Fibroblast of villous mesenchyme (primary cell): ENCODE measurements at places on chromosomes 2 and 18.

GRCh38 chr2:127818241-127818640 is 7.3 kb upstream of the WDR33 start:
- DNase-seq = no peak

DNA sequence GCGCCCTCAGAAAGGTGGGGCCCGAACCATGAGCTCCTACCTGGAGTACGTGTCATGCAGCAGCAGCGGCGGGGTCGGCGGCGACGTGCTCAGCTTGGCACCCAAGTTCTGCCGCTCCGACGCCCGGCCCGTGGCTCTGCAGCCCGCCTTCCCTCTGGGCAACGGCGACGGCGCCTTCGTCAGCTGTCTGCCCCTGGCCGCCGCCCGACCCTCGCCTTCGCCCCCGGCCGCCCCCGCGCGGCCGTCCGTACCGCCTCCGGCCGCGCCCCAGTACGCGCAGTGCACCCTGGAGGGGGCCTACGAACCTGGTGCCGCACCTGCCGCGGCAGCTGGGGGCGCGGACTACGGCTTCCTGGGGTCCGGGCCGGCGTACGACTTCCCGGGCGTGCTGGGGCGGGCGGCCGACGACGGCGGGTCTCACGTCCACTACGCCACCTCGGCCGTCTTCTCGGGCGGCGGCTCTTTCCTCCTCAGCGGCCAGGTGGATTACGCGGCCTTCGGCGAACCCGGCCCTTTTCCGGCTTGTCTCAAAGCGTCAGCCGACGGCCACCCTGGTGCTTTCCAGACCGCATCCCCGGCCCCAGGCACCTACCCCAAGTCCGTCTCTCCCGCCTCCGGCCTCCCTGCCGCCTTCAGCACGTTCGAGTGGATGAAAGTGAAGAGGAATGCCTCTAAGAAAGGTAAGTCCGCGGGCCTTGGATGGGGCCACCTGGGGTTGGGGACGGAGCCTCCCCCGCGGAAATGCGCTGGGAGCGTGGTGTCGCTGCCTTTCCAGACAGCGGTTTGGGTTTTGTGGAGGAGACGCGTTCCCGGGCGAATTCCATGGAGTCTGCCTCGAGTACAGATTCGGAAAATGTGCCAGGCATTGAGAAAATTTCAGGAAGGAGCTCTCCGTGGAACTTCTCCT is 559 bp downstream of the HOXD1 start:
- DNase-seq = no peak

GRCh38 chr2:42764901-42765300 is 966 bp upstream of the OXER1 start:
- no peak for DNase-seq

- no peak for DNase-seq
These were observed 162.5 kb downstream of the GRB14 start for GRCh38 chr2:164458792-164459191.

DNA sequence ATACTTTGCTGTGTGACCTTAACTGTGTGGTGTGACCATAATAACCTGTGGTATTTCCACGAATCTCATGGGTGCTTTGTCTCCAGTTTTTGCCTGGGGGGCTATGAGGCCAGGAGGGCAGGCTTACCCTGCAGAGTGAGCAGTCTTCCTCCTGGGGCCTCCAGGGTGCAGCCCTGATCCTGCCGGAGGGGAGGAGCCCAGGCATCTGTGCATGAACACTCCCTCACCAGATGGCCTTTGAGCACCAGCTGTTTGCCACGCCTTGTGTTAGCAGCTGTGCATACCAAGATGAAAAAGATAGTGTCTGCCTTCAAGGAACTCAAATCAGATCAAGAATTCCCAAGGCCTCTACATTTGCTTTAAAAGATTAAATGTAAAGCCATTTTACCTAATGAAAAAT is 75.0 kb upstream of the RBM44 start:
- DNase-seq = peak; percentile 90

- DNase-seq = no peak
These were observed 28.1 kb downstream of the CEP192 start for GRCh38 chr18:13019301-13019700.

DNA sequence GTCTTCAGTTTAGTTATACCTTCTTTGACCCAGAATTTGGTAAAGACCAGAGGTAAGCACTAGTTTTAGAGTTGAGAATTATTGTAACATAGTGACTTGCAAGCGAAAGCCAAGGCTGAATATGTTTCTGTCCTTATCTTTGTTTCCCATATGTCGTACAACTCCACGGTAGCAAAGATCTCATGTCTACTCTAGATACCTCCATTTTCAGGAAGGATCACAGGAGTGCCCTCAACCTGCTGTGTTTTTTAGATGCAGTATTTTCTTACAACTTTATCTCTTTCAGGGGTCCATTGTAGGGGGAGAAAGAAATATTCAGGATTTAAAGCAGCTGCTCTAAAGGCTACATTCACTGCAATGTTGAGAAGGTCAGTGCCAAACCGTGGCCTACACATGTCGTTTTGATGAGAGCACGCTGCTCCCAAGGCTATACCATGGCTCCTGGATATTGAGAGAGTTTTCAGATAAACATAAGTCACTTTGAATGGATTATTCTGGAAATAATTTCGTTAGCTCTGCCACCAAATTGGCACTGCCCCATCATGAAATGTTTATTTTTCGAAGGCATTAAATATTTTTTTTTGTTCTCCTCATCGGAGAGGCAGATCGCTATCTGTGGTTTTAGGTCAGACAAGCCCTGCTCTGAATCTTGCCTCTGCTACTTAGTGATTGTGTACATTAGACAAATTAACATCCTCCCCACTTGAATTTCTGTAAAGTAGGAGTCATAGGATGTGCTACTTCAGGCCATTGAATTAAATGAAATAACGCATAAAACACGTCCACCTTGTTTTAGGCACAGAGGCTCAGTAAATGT is 2.1 kb downstream of the RHBDD1 start:
- DNase-seq = no peak

DNA sequence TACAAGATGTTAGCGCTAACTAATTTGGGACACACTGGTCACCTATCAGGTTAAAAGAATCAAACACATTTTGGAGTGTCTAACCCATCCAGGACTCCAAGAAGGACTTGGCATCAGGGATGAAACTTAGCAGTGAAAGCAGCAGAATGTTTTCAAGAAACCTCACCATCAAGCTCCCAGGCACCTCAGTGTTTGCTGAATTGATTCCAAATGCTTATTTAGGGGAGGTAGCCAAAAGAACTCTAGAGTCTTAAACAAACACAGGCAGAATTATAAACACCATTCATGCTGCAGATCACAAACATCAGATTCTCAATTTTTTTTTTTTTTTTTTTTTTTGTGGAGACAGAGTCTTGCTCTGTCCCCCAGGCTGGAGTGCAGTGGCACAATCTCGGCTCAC is 122.8 kb upstream of the UXS1 start:
- no peak for DNase-seq
